ENCODE measurements at places on chromosomes 12 and 14.

DNA sequence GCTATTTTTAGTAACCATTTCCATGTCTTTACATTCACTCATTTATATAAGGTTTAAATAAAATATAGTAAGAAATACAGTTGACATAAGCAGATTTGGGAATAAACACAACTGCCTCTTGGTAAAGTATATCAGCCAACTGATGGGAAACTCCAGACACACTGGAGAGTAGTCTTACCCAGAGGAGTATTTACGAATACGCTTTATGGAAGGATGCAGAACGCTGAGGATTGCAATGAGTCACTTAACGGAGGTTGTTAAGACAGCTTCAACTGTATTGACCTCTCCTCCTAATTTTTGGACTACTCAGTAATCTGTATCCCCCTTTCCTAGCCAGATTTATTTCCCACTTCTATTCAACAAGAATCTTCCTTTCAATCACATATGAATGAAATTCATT is 6.0 kb downstream of the C2CD5 start:
- DNase-seq: no peak

GRCh38 chr14:91361233-91361811 is 56.3 kb downstream of the CCDC88C start:
- DNase-seq: no peak

DNA sequence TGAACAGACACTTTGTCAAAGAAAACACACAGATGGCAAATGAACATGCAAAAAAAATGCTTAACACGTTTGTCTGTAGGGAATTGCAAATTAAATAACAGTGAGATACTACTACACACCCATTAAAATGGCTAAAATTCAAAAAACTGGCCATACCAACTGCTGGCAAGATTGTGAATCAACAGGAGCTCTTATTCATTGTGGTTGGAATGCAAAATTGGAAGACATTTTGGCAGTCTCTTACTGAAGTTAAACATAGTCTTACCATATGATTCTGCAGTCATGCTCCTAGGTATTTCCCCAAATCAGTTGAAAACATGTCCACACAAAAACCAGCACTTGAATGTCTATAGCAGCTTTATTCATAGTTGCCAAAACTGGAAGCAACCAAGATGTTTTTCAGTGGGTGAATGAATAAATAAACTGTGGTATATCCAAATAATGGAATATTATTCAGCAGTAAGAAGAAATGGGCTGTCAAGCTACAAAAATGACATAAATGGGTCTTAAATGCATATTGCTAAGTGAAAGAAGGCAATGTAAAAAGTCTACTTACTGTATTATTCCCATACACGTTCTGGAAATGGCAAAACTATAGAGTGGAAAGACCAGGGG is 91.4 kb downstream of the PLEKHA5 start:
- no peak for DNase-seq

GRCh38 chr12:46412857-46413256 is 40.3 kb upstream of the SLC38A2 start:
- no peak for DNase-seq

GRCh38 chr14:72613975-72614319 is 280.0 kb downstream of the DPF3 start:
- no peak for DNase-seq

GRCh38 chr14:90288651-90289355 is 32.5 kb downstream of the PSMC1 start:
- DNase-seq: no peak

DNA sequence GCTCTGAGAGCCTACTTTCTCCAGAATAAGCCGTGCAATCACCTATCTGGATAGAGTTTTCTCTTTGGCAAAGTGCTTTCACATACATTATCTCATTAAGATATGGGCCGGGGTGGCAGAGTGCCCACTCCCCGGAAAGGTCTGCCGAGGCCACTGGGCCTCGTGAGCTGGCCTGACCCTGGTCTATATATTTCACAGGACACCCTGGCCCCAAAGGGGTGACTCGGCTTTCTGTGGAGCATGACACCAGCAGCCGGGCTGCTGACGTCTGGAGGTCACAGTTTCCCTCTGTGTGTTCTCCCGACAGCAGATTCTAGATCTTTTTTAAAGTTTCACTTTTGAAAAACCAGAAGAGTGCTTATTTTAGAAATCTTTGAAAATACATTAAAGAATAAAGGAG is 27.9 kb upstream of the ATP2A2 start:
- no peak for DNase-seq

GRCh38 chr12:110266381-110266960 is 14.6 kb upstream of the ATP2A2 start:
- no peak for DNase-seq

GRCh38 chr12:94039199-94039840 is 109.1 kb upstream of the PLXNC1 start:
- DNase-seq: no peak

DNA sequence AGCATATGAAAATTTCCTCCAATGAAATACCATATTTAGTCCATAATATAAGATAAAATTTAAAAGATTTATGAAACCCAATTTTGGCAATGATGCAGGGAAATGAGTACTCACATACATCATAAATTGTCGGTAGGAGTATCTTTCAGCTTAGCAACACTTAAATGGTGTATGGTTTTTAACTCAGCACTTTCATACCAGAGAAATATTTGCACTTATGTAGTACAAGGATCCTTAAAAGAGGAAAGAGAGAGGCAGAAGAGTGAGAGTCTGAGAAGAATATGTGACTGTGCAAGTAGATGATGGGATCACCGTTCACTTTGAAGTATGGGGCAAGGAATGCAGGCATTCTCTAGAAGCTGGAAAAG is 379.3 kb upstream of the DCN start:
- no peak for DNase-seq

- no peak for DNase-seq
Observed at GRCh38 chr14:93976477-93977057, at the start of gene ASB2. TSS of gene ASB2 (minus strand) at chr14:93976570. CDS start at chr14:93964539, 12,031 bp downstream.

DNA sequence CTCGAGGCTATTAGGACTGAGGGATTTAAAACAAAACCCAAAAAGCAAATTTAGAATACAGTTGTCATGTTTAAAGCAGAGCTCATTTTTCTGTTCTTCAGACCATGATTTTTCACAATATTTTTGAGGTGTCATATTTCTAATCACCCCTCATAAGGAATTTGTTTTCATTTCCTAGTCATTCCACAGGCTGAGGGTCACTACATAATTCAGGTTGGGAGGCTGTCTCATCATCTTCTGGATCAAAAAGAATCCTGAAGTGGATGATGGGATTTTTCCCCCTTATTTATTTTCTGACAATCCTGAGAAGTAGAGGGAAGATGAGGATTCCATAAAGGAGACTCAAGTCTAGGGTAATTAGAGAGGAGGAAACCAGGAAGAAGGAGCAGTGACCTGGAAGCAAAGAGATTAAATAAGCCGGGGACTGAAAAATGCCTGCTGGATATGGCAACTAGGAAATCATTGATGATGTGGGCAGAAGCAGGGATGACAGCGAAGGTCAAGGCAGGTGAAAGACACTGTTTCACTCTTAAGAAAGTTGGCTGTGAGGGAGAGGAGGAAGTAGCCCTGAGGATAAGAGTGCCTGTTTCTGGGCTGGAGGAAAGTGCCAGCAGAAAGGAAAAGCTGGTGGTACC is 9.0 kb upstream of the PCNX1 start:
- DNase-seq: no peak

DNA sequence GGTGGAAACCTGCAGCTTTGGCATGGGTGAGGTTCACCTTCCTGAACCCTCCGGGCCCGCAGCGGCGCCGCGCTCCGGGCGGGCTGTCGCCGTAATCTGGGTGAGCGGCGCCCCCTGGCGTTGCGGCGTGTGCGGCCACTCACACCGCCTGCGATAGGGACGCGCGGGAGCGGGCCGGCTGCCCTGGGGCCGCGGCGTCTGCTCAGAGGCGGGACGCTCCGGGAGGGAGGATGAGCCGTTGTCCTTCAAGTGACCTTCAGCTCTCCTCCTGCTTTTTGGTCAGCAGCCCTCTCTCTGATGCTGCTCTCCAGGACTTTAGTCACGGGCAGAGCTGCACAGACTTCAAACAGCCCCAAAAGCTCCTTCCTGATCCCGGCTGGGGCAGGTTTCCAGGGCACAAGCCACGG is 211.7 kb upstream of the FKBP4 start:
- peak; percentile 54 for DNase-seq

DNA sequence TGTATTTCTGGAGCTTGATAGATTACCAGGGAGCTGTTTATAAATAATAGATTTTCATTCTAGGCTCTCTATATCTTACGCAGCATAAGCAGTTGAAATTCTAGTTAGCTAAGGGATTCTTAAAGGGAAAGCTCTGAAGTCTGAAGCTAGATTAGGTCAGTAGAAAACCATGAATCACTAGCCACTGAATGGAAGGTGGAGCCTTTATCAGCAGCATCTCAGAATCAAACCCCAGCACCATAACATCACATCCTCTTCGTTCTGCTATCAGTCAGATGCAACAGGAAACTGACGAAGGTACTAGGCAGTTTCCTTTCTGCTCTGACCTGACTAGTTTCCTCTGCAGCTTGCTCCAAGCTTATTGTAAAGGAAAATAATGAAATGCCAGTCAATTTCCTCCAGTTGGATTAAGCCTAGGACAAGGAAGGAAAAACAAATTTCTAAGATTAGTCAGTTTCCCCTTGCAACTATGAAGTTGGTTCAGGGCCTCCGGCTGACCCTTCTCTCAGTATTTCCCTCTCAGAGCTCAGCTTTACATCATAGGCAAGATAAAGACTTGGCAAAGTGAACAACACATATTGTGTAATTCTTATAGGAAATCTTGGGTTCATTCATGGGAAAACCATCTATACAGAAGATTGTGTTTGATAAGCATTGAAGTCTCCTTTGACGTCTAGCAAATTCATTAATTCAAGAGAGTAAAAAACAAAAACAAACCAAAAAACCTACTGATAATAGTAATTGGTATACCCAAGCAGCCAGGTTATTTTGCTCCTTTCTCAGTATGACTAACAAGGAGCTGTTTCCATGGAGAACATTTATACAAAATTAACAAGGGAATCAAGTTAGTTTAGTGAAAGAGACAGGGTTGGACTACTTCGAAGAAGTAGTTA is 43.4 kb upstream of the CFAP54 start:
- peak; percentile 57 for DNase-seq

GRCh38 chr12:106747973-106748436 is 26.5 kb upstream of the RIC8B start:
- DNase-seq: peak; percentile 40

- no peak for DNase-seq
Observed at GRCh38 chr12:6180268-6181051, 19.7 kb upstream of the CD9 start.

DNA sequence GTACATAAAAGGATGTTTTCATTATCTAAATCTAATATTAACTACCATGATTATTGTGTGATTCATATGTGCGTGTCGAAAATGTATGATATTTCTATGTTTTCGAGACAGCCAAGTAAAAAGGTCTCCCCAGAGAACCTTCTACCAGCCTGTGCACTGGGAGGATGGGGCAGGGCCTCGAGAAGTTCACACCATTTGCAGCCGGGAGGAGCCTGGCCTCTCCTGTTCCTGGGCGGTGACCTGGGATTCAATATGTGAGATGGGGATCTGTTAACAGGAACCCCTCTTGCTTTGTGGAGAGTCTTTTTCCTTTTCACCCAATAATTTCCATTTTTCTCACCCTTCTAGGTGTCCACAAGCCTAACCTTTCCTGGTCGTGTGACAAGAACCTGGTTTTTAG is 189.3 kb downstream of the IPO8 start:
- DNase-seq: no peak

GRCh38 chr12:51702587-51702986 is 111.6 kb downstream of the SCN8A start:
- no peak for DNase-seq

- no peak for DNase-seq
Observed at GRCh38 chr12:109301643-109302168, 7.4 kb downstream of the FOXN4 start.

DNA sequence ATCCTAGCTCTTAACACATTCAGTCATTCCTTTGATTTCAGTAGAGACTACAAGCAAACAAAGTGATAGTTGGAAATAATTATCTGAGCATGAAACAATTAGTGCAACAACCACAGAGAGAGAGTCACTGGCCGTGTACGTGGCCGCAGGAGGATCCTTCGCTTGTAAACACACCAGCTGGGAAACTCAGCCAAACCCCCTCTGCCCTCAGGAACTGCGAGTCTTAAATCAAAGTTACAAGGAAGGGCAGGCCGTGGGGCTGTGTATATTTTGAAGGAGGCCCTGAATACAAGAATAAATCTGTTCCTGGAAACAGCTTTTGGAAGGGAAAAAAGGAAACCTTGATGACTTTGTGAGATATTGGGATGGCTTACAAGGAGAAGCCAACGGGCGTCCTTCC is 164.5 kb downstream of the ANO2 start:
- DNase-seq: no peak

GRCh38 chr12:64029013-64029857 is 184.7 kb downstream of the SRGAP1 start:
- DNase-seq: no peak

DNA sequence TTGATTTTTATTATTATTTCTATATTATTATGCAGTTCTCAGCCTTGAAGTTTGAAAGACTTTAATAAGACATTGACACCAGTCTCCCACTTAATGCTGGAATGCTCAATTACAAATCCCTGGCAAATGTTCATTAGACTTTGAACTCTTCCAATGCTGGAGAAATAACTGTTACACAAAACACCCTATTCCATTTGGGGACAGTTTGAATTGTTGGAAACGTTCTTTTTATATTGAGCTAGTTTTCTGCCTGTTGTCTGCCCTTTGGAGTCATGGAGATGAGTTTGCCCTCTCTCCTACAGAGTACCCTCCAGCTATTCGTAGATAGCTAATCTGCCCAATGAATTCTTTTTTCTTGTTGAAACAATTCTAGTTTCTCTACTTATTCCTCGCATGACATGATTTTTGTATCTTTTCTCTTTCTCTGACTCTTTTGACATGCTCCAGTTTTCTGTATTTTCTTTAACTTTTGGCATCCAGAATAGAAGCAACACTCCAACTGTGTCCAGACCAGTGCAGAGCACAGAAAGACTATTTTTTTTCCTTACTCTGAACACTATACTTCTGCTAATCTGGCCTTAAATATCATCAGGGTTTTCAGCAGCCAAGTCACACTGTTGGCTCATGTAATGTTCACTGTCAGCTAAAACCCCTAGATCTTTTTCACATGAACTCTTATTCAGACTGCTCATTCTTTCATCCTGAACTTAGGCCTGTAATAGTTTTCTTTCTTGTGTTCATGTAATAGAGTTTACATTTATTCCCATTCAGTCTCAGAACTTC is 379.3 kb downstream of the RAD51B start:
- DNase-seq: no peak
